T-helper 17 cell (primary cell): ENCODE measurements at places on chromosomes 5 and 9. TPM values are rescaled to one million over a fixed set of nuclear protein-coding genes. Genes with fewer than 3 reads are reported as not detected.

GRCh38 chr5:10690460-10691440 is 70.3 kb downstream of the DAP start:
- no peak for DNase-seq

- no peak for DNase-seq
Measured at GRCh38 chr9:88534456-88535225, at the start of gene NXNL2. Gene NXNL2, plus strand, starts transcription at chr9:88535178. Its CDS starts 257 bp downstream, at chr9:88535435.

DNA sequence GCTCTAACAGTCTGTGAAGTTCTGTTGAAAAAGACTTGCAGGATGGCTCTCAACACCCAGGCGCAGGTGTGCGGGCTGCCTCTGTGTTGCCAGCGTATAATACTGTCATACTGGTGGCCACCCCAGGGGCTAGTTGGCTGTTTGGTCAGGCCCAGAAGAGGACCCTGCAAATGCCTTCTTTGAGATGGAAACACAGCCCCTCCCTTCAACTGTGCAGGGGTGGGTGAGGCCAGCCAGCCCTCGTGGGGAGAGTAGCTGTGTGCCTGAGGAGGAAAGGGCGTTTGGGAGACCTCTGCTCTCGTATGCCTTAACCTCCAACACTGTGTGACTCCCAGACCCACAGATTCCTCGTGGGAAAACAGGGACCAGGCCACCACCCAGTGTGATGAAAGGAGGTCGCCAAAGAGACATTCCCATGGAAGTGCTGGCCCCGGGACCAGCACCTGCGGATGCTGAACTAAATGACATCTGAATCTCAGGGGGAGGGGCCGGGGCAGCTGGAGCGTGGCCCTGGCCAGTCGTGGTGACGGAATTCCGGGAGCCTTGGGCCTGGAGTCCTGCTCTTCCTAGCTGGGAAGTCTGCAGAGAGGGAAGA is 11.3 kb upstream of the SCGB3A1 start:
- DNase-seq: no peak

GRCh38 chr5:56686337-56687195 is 128.8 kb upstream of the MAP3K1 start:
- no peak for DNase-seq

Gene ACOT12
- total RNA-seq: not detected
